Neuronal stem cell (in vitro differentiated cells): ENCODE measurements at places on chromosomes 6 and 20.

GRCh38 chr6:83270971-83271719 lies 78.0 kb downstream of the RWDD2A start:
- no peak for DNase-seq

GRCh38 chr20:38023181-38024001 lies 9.9 kb downstream of the TTI1 start:
- DNase-seq: no peak

- no peak for DNase-seq
These were observed 6.2 kb downstream of the PXT1 start for GRCh38 chr6:36436466-36436865.

GRCh38 chr20:58829531-58829941 lies 21.2 kb downstream of the GNAS-AS1 start:
- no peak for DNase-seq

DNA sequence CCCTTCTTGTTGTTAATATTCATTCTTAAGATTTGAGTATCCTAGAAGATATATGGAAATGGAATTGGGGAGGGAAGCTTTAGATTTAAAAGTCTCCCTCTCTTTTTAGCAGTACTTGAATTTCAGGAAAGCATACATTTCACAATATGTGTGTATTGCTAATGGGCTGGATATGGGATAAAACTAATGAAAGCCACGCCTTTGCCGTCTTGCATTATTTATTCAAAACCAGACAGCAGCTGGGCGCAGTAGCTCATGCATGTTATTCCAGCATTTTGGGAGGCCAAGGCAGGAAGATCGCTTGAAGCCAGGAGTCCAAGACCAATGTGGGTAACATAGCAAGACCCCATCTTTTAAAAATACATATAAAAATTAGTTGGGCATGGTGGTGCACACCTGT lies 121.6 kb upstream of the TIAM2 start:
- no peak for DNase-seq

DNA sequence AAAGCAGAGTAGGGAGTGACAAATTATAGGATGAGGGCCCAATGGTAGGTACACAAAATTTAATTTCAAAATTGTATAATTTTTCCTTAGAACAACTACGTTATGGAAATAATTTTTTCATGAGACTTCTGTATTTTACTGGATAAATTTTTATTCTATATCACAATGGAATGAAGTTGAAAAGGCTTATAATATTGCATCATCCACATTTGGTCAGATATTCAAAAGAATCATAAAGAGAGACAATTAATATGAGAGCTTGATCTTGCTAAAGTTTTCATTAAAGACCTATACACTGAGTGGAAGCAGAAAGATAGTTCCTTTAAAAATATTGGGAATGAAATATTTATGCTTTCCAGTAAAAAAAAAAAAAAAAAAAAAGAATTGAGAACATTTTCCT lies 242.8 kb downstream of the FARS2 start:
- DNase-seq: no peak

- DNase-seq: no peak
These were observed 32.3 kb upstream of the DUSP22 start for GRCh38 chr6:259901-260508.

GRCh38 chr20:25459916-25460535 lies 52.6 kb downstream of the GINS1 start:
- no peak for DNase-seq

- DNase-seq: no peak
These were observed 30.4 kb downstream of the KIZ start for GRCh38 chr20:21156266-21156665.

DNA sequence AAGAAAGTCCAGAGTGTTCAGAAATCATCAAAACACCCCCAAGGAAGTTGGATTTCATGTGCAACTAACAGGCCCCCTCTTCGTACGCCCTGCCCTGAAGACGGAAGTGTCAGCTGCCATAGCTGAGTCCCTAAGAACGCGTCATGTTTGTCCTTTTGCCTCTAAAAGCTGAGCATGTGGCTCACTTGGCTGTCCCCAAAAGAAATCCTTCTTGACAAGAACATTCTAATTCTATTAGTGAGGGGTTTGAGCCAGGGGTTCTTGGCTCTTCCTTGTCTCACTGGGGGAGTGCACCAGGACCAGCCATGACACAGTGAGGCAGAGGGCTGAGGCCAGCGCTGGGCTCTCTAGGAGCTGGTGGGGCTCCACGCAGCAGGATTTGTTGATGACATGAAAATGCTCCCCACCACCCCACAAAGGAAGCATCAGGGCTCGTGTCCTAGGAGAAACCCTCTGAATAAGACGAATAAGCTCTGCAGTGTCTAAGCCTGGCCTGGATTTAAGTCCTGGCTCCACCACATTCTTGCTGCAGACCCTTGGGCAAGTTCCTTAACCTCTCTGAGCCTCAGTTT lies 20.0 kb upstream of the SPO11 start:
- no peak for DNase-seq

GRCh38 chr6:43280234-43280633 lies 17.8 kb upstream of the SLC22A7 start:
- DNase-seq: no peak

GRCh38 chr6:113104541-113104940 lies 752.6 kb upstream of the MARCKS start:
- no peak for DNase-seq

DNA sequence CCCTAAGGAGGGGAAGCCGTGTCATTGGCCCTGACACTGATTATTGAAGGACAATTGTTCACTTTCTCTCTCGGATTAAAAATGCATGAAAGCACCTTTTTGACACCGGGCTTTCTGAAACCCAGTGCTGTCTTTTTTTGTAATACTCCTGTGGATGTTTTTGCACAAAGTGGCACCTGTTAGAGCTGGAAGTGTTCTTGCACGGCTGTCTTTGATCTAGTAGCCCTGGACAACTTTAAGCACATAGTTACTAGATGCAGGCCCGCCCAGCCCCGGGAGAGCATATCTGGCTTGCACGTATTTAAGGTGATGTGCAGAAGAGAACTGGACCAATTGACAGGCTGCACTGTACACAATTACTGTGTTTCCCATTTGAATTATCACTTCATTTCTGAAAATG lies 72.6 kb downstream of the ARID1B start:
- no peak for DNase-seq

DNA sequence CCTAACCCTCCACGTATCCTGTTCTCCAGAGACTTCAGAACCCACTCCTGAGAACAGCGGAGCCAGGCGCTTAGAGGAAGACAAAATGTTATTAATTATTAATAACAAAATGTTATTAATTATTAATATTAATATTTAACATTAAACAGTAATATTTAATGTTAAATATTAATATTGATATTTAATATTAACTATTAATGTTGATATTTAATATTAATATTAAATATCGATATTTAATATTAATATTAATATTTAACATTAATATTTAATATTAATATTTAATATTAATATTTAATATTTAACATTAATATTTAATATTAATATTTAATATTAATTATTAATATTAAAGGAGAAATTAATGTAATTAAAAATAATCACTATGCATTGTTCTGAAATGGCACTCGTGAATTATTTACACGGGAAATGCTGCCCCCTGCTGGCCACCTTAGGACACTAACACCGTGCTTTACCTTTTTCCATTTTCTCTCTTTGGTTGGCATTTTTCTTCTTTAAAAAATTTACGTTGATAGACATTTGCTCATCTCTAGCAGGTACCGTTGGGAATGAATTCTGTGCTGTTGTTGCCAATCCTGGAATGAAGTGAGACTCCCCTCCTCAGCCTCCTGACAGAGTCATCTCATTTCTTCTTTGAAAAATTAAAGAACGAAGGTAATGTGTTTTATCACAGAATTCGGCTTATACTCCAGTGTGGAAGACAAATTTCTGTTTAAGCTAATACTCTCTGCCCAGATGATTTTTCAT lies 7.5 kb upstream of the GGTLC1 start:
- DNase-seq: peak; percentile 30

GRCh38 chr20:51385646-51386530 lies 156.6 kb downstream of the NFATC2 start:
- no peak for DNase-seq

GRCh38 chr20:48648482-48649051 lies 179.2 kb downstream of the PREX1 start:
- no peak for DNase-seq

DNA sequence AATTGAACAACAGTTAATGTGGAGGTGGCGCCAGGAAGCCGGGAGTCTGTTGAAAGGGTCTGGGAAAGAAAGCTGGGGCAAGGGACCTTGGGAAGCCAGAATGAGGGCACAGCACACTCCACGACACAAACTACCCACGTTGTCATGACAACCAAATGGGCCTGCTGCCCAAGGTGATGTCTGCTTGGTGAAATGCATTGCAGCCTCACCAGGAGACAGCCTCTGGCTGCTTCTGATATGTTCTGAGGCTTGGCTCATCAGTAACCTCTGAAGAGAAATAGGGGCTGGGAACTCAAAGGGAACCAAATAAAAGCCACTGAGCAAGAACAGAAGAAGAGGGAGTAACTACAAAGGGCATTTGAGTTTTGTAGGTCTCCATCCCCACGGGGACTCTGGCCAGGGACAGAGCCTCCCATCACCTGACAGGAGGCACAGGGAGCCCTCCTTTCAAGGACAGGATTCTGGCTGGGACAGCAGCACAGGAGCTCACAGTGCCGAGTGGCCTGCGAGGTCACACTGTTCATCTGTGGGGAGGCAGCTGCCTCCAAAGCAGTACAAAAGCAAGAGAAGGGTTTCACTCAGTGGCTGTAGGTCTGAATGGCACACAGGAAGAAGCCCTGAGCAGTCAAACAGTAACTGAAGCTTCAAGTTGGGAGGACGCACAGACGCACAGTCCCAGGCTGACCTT lies 44.6 kb upstream of the KCNK16 start:
- DNase-seq: no peak

- no peak for DNase-seq
These were observed 1.9 kb downstream of the VWA7 start for GRCh38 chr6:31775184-31775583.

DNA sequence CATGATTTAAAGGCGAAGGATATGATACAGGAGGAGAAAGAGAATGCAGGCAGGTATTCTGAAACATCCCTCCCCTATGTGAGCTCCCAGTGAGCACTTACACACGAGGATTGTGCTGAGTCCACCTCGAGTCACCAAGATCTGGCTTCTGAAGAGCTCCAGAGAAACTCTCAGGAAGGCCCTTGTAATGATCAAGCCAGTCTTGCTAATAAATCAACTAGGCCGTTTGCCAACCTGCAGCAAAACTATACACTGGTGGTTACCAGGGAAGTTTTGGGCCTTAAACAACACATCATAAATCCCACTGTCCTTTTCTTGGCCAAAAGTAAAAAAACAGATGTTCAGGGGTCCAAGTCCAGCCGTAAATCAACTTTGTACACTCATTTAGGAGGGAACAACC lies 79.2 kb downstream of the STXBP5 start:
- DNase-seq: no peak

DNA sequence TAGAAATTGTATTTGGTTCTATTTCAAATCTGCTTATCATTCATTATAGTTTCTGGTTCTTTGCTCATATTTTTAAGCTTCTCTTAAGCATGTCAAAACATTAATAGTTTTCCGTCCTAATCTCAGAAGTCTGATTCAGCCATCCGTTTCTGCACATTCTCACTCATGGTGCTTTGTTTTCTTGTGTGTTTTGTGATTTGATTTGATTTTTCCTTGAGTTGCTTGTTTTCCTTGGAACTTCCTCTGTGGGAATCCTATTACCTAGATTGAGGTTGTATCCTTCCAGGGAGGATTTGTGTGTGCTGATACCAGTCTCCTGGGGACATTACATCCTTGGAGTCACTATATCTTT lies 7.9 kb downstream of the SNX9 start:
- DNase-seq: no peak

DNA sequence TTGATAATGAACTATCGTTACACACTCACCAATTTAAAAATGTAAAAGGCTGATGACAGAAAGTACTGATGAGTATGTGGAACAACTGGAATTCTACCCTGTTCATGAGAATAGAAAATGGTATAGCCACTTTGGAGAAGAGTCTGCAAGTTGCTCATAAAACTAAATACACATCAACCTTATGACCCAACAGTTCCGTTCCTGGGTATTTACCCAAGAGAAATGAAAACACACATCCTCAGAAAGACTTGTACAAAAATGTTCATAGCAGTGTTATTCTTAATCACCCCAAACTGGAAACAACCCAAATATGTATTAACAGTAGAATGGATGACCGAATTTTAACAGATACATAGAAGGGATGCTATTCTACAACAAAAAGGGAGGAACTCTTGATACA lies 145.7 kb upstream of the LRFN2 start:
- DNase-seq: no peak

DNA sequence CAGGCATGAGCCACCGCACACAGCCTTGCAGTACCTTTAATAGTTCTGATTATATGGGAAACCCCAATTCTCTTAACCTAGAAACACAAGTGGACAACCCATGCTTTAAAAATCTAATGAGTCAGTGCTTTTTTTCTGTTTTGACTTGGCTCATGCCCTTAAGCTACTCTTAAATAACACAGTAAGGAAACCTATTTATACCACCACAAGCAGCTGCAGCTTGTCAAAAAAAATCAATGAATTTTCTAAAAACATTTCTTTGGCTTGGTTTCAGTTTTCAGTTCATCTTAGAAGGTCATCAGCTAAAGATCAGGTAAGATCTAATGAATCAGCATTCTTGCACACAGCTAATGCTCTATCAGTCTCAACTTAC lies 124.1 kb upstream of the DST start:
- no peak for DNase-seq

- DNase-seq: no peak
These were observed 2.4 kb downstream of the LTB start for GRCh38 chr6:31579546-31580437.

DNA sequence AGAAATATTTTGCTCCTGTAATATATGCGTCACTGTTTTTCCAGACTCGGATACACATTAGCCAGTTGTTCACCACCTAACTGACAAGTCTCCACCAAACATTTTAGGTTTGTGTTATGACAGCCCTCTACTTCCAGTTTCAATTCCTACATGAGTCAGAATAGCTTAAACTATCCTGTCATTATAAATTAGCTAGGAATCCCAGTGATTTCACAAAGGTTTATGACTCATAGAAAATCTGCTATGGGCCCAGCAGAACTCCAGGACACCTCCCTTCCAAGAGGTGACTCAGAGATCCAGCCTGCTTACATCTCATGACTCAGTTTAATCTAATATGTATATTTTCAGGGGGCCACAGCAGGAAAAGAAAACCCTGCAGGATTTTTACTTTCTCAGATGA lies 17.4 kb upstream of the PLCB4 start:
- DNase-seq: no peak

GRCh38 chr6:46756469-46757213 lies 9.9 kb downstream of the ANKRD66 start:
- no peak for DNase-seq

DNA sequence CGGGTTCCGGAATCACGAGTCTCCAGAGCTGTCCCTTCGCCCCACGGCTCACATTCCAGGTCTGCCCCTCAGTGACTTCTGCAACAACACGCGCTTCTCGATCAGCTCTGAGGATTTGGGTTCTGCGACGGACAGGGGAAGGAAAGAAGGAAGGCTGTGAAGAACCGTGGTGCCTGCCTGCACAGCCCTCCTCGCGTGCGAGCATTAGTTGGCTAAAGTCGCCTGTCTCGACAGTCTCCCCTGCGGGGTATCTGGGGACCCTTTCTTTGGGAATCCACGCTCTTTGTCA lies 23.1 kb downstream of the VPS52 start:
- DNase-seq: no peak
